ENCODE measurements at places on chromosomes 2 and 18. TPM values are rescaled to one million over a fixed set of nuclear protein-coding genes. Genes with fewer than 3 reads are reported as not detected.

GRCh38 chr2:21715887-21716286, 592.1 kb downstream of the TDRD15 start:
- DNase-seq: no peak

DNA sequence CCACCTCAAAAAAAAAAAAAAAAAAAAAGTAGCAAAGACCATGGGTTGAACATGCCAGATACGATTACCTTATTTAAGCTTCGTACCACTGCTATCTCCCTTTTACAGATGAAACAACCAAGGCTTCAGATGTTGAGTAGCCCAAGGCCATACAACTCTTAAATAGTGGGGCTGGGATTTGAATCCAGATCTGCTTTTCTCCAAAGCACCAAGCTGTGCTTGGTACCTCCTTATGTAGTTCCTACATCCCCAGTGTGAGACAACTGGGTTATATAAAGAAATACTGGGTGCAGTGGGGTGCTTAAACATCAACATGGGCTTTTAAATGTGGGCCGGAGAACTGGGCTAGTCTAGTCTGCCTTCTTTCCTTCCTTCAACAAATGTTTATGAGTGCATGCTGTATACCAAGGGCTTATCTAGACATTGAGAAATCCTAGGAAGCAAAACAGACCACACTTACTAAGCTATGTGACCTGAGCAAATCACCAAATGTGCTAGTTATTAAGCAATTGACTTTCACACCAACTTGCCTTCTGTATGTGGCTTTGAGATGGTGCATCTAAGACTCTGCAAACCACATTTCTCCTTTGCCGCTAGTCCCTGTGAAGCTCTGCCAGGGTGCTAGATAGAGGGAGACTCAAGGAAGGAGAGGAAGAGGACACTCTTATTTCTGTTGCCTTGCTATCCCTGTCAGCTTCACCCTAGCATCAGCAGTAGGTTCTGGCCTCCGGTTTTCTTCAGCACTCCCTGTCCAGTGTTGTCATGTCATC, 206.8 kb upstream of the FBXO11 start:
- no peak for DNase-seq

Gene POTEC
- total RNA-seq: not detected

DNA sequence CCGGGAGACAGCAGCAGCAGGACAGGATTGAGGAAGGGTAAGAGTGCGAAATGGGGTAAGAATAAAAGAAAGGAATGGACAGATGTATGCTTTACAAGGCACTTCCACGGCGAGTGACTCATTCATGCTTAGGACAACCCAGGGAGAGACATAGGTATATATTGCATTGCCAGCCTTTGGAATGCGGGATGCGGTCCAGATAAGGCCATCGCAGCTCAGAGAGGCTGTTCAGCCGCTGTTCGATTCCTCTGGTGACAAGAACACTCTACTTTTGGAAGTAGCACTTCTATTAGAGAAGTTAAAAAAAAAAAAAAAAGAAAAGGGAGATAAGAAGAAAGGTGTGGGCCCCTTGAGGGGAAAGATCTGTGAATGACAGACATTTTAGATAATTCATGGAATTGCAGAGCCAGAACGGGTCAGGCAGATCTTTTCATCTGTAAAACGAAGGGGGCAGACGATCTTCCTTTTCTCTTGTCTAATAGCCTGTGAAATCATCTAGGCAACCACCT, 819 bp upstream of the NCOA1 start:
- peak; percentile 17 for DNase-seq

- DNase-seq: peak; percentile 71
Measured at GRCh38 chr2:44952143-44952805, 10.8 kb downstream of the SIX3 start.

Gene LAMA1
- not detected for total RNA-seq

Gene SRSF7
- total RNA-seq: 203 TPM

Gene GPR75
- 5.4 TPM for total RNA-seq

DNA sequence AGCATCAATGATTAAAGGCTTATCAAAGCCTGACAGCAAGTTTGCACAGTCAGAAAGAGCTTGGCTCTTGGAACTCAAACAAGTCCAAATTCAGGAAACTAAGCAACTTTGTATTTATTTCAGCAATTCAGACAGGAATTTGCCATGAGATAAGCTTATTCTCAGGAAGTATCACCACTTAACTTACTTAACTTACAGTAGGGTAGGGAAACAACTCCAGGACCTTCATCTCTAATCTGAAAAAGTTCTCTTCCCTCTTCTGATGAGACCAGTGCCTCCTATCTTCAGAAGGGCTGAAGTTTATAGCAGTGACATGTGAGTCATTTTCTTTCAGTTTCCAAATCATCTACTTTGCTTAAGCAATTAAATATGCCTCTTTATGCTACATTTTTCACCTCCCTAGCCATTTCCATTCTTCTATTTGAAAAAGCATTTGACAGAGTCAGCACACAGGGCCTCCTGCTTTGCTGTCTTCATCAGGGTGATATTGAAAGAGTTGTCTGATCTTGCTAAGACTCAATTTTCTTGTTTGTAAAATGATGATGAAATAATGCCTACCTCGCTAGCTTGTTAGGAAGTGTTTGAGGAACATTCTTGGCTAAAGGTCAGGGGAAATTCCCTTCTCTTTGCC, 389.5 kb downstream of the RND3 start:
- no peak for DNase-seq

DNA sequence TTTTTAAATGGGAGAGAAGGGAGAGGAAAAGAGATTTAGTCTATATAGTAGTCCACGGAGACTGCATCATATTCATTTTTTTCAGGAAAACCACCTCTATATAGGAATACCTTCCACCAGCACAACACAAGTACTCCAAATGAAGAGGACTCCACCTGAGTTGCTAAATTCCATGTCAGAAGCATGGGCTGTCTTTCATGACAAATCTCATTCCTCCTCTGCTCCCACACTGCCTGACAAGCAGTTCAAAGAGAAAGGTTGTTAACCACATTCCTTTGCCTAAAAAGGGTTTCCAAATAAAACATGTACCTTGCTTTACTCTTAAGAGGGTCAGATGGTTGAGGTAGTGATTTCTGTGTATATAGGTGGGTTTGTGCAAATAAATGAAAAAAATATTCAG, 122.0 kb downstream of the TMEFF2 start:
- DNase-seq: no peak

Gene LBX2
- 3.0 TPM for total RNA-seq

- no peak for DNase-seq
Measured at GRCh38 chr2:129759472-129760010, 219.9 kb upstream of the RAB6C start.

DNA sequence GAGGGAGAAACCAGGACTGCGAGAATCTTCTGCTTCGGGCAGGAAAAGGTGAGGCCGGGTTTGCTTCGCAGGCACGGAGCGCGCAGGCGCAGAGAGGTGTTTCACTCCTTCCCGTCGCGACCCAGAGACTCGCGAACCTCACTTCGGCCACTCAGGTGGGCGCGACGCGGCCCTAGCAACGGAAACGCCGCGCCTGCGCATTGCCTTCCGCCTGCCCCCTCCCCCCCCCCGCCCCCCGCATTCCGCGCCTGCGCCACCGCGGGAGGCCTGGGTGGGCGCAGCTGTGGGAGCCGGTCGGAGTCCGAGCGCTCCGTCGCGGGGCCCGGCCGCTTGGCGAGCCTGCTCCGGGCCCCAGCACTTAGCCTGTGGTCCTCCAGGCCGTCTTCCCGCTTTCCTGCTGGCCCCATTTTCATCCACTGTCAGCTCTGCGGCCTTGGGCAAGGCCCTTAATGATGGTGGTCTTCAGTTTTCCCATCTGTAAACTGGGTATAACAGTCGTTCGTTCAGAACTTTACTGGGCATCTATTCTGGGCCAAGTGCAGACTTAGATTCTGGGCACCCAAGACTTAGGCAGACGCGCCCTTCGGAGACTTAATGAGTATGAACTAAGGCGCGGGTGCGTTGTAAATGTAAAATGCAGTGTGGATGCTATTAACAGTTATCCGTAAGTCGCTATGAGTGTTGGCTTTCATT, 62.1 kb upstream of the ACKR3 start:
- no peak for DNase-seq

Gene CCDC141
- 0.07 TPM for total RNA-seq

- DNase-seq: no peak
Measured at GRCh38 chr2:85952196-85952734, 63.5 kb upstream of the ST3GAL5 start.

Gene C2orf69
- 15.2 TPM for total RNA-seq
